Uterus (tissue), 4 donors: ENCODE measurements at places on chromosomes 1 and 21. TPM values are rescaled to one million over a fixed set of nuclear protein-coding genes. Genes with fewer than 3 reads are reported as not detected.
A peak's percentile ranks its signal among the peaks of the same experiment; 100 is the strongest.

- no peak for DNase-seq
Observed at GRCh38 chr1:3745590-3746381, 6.5 kb upstream of the CCDC27 start.

DNA sequence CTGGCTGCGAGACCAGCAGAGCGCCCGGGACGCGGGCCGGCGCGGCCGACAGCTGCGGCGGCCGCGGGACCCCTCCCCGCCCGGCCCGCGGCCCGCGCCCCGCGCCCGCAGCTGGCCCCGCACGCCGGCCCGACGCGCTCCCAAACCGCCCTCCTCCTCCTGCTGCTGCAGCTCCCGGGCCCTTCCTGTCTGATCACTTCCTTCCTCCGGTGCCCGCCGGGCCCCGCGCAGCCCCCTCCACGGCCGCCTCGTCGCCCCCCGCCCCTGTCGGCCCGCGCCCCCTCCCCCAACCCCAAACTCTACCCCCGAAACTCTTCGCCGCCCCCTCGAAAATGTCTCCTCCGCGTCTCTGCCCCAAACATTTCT lies 594 bp downstream of the LUZP1 start:
- DNase-seq = peak; percentile 32

DNA sequence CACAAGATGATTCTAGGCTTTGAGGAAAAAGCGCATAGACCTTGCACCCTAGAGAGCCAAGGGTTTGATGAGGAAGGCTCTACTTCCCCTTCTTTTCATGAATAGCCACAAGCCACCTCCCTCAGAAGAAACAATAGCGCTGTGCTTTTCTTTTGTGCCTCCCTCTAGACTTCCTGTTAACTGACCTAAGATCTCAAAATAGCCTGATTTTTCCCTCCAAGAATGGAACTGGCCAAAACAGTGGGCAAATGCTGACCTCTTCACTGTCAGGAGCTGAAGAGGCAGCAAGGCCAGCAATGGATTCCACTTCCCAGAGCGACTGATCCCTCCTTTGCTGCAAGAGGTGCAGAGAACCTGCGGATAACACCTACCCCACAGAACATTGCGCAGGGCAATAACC lies 362.8 kb downstream of the KCNH1 start:
- no peak for DNase-seq

DNA sequence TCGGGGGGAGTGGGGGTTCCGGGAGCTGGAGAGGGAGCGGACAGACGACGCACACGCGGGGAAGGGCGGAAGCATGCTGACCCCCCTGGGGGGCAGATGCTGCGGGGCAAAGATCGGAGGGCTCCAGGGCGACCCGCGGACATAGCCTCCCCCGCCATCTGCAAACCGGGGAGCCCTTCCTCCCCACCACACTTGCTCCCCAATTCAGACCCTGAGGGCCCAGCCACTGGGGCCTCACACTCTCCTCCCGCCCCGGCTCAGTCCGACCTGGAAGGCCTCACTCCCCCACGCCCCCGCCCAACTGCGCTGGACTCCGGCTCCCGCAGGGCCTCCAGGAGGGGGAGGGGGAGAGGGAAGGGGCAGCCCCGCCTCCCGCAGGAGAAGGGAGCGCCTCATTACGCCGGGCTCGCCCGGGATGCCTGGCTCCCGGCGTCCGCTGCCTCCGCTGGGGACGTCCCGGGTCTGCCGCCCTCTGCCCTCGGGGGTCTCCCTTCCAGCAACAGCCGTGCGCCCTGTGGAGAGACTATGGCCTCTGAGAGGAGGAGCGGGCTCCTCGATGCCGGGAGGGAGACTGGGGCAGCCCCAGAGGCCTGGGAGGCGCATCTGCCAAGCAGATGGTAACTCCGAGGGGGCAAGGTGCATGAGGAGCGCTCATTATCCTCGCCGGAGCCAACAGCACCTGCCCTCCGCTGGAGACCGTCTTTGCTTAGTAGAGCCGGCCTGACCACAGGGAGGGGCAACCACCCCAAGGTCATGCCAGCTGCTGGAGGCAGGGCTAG lies 636 bp upstream of the CAMK2N1 start:
- DNase-seq = peak; percentile 86

DNA sequence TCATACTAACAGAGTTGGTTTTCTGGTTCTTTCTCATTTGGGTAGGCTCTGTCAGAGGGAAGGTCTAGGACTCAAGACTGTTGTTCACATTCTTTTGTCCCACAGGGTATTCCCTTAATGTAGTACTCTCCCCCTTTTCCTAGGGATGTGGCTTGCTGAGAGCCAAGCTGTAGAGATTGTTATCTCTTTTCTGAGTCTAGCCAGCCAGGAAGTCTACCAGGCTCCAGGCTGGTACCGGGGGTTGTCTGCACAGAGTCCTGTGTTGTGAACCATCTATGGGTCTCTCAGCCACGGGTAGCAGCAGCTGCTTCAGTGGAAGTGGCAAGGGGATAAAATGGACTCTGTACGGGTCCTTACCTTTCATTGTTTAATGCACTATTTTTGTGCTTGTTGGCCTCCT lies 226.4 kb downstream of the LBR start:
- no peak for DNase-seq

DNA sequence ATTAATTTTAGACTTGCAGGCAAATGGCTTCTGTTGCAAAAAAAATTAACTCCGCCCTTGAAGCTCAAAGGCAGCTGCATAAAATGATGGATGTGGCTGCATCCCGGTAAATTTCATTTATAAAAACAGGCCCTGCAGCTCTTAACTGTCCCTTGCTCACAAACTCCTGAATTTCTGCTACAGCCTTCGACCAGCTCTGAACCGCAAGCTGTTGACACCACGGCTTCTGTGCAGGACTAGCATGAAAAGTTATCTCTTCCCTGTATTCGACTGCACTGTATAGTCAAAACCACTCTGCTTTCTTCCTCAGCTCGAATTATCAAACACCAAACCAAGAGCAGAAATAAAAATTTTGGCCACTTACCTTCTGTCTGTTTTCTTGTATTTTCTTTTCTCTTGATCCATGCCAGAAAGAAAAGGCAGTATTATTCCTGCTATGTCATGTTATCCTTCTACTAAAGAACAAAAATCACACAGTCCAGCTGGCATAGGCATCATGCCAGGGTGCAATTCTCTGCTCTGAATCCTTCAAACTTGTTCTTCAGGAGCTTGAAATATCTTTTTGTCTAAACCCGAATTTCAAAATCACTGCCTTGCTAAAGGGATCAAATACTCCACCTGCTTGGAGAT lies 195.5 kb upstream of the NCAM2 start:
- DNase-seq = no peak

DNA sequence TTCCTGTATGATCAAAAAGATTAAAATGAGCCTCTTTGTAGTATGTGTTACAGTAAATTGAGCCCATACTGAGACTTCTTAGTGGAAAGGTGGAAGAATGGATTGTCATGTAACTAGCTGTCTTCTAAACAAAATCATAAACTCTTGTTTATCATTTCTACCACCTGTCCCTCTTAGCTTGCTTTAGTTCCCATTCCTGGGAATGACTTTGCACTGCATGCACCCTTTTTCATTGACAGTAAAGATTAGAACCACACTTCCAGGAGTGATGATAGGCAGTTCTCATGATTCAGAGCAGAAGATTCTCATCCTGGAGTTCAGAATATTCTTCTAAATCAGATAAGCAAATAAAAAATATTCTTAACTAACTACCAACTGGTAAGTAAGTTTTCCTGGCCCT lies 28.0 kb downstream of the DENND2D start:
- no peak for DNase-seq

DNA sequence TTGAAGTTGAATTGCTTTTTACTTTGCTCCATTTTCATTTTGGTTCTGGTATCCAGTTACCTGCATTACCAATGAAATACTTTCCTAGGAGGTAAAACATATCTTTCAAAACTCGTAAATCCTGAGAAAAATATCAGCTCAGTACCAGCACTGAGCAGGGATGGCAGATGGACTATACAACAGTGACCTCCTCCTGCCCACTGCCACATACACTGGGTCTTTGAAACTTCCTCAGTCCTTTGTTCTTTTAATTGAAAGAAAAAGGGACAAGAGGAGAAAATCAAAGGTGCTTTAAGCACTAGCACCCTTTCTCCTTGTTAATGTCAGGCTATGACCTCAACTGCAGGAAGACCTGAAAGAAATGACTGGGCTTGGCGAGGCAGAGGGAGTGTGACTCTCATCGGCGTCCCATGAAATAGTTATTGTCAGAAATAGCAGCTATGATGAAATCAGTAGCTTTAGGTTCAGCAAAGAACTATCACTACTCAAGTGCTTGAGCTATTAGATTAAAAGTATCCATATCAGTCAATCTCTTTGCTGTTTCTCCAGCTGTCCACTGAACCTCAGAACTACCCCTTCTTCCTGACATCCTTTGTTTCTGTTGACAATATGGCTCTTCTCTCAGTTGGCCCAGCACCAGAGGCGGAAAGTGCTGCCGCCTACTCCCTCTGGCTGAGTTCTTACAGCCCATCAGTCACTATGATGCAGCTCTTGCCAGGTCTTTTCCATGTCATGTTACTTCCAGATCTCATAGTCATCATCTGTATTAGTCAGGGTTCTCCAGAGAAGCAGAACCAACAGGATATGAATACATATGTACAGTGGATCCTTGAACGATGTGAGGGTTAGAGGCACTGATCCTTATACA lies 207.0 kb upstream of the MAP1LC3C start:
- no peak for DNase-seq

GRCh38 chr1:94416901-94417727 lies 1.1 kb upstream of the ABCD3 start:
- DNase-seq = peak; percentile 47

GRCh38 chr1:29646161-29646775 lies 409.9 kb downstream of the PTPRU start:
- no peak for DNase-seq

DNA sequence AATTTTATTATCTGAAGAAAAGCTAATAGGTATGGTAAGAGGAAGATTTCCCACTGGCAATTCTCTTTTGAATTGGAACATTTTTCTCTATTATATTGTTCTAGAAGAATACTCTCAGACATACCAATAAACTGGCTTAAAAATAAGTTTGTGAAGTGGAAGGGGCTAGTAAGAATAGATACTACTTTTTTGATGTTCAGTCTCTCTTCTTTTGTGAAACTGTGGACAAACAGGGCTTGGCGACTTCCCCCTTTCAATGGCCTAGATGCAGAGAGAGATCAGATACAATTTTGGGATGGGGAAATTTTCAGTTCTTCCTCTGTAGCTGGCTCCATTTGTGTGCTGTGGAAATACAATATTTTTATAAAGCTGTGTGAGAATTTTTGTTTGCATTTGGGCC lies 2.5 kb downstream of the PBX1 start:
- DNase-seq = no peak

DNA sequence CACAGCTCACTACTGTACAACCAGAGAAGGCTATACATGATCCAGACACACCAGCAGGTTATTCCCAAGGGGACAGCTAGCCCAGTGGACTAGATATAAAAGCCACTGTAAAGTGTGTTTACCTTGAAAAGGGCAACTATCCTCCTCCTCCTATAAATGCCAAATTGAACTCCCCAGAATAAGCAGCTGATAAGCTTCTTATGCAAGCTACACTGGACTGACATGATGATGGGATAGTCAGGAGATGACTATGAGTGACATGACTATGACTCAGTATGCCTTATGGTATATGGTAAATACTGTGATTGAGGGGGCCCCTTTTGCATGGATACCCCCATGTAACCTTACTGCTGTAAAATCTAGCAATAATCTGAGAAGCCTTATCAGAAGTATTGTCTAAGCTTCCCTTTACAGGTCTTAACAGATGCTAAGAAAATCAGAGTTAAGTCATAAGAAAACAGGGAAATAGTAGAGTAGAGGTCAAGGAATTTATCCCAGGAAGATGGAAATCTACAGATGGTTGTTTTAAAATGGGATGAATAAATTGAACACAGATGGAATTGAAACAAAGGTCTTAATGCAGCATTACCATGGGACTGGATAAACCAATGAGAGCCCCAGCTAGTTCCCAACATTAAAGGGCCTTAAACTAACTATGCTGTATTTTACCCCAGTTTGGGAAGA lies 55.8 kb downstream of the TRIM33 start:
- no peak for DNase-seq

DNA sequence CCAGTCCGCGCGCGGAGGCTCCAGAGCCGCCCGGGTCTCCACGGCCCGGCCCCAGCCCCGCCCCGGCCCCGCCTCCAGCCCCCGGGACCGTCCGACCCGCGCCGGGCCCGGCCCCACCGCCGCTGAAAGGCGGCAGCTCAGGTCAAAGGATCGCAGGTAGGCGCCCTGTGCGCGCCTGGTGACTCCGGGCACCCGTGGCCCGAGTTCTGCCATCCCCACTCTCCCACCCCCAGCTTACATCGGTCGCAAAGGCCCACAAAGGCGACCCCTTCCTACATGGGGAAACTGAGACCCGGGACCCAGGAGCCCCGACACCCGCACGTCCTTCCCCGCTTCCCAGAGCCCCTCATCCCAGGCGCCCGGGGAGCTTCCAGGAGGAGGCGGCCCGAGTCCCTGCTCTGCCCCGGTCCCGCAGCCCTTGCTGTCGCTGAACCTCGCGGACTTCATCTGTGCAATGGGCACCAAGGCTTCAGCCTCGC lies at the start of gene TMEM200B:
Gene TMEM200B (minus strand): TSS at position 17 of the 479 bp plus-strand sequence. CDS start 2,075 bp downstream, outside the sequence.
- DNase-seq = peak; percentile 59

DNA sequence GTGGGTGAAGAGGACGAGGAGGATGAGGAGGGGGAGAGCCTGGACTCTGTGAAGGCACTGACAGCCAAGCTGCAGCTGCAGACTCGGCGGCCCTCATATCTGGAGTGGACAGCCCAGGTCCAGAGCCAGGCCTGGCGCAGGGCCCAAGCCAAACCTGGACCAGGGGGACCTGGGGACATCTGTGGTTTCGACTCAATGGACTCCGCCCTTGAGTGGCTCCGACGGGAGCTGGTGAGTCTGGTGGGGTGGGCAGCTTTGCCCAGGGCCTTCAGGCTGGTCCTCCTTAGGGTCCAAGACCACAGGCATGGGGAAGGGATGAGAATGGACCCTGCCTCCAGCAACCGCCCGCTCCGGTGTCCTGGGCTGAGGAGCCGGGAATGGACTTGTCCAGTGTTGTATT lies 430 bp downstream of the FAM167B start:
- DNase-seq = no peak

DNA sequence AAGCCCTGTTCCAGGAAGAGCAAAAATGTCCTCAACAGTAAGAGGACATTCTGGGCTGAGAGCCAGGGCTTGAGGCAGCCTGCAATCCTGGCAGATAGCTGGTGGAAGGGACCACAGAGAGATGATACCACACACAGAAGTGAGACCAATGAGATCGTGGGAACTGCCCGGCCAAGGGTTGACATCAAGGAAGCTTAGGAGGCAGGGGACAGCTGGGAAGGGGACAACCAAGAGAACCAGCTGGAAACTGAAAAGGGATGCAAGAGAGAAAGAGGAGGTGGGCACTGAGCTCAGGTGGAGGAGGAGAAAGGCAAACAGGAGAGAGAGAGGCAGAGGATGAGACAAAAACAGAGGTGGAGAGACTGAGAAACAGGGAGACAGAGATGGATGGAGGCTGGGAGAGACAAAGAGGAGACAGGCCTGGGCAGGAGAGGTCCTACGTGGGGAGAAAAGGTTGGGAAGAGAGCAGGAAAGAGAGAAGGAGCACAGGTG lies 9.2 kb downstream of the PDZK1IP1 start:
- DNase-seq = no peak

The ZZZ3 gene
- total RNA-seq = 84.1 TPM

The KCNH1 gene
- not detected for total RNA-seq

The NTMT2 gene
- total RNA-seq = not detected

The ZBTB48 gene
- total RNA-seq = 38.8 TPM

The DNAJC28 gene
- total RNA-seq = 1.4 TPM

The DDR2 gene
- 49.4 TPM for total RNA-seq

The RIPPLY3 gene
- not detected for total RNA-seq

The SPAG17 gene
- total RNA-seq = 1.1 TPM

The GSTM1 gene
- total RNA-seq = not detected

The LDLRAD1 gene
- not detected for total RNA-seq

The CCDC190 gene
- total RNA-seq = not detected
